ENCODE measurements at places on chromosomes 4 and X.

DNA sequence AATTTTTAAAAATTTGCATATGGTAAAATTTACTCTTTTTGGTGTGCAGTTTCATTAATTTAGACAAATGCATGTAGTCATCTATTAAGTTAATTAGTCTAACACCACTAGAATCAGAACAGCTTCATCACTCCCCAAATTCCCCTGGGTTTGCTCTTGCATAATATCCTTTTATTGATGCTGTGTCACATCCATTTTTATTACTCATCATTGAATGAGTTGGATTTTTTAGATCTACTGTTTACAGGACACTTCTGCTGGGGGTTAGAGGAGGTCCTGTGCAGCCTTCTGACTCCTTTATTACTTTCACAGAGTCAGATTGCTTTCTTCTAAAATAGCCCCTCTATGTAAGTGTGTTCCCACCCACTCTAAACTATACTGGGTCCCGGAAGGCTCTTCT is 65.9 kb downstream of the MTHFD2L start:
- no peak for DNase-seq

- no peak for DNase-seq
Observed at GRCh38 chr4:98448908-98449307, 187.7 kb downstream of the RAP1GDS1 start.

GRCh38 chrX:132676561-132677186 is 187.8 kb upstream of the MBNL3 start:
- no peak for DNase-seq

- no peak for DNase-seq
Observed at GRCh38 chr4:44494810-44495701, 46.4 kb upstream of the KCTD8 start.

DNA sequence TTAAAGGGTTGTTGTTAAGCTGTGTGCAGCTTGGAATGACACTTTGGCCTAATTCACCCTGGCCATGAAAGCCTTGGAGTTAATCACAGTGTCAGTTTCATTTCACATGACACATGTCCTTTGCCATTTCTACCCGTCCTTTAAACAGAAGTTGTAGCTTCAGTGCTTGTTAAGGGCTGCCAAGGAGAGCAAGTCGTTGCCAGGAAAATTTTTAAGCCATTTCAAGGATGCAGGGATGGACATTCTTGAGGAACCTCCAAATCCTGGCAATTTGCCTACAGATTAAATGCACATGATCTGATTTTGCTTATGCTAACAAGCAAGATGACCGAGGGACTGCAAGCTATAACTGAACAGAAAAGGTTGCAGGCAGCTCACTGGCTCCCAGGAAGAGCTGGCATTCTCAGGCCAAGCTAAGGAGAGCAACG is 40.5 kb downstream of the SETD7 start:
- no peak for DNase-seq

DNA sequence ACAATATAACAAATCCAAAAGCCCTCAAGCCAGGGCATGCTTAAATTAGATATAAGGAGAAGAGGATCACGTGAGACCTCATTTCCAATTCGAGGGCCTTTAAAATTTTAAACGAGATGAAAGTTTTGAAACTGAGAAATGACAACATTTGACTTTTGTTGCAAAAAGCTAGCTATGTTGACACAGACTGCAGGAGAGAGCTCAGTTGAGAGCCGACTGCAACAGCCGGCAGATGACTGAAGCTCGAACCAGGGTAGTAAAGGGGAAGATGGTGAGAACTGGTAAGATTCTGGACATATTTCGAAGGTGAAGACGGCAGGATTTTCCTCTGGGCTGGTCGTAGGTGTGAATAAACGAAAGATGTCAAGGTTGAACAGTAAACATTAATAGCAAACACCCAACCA is 773 bp downstream of the PRMT9 start:
- no peak for DNase-seq

DNA sequence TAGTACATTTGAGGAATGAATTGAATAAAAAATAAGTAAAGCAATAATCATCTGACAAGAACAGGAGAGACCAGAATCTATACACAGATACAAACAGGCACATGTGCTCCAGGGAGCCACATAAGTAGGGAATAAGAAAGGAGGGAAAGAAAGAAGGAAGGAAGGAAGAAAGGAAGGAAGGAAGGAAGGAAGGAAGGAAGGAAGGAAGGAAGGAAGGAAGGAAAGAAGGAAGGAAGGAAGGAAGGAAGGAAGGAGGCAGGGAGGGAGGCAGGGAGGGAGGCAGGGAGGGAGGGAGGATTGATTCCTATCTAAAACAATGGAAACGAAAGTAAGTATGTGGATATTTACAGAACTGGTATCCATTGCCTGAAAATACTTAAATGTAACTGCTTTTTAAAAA is 475.8 kb downstream of the NLGN4X start:
- DNase-seq, result no peak

- no peak for DNase-seq
Observed at GRCh38 chr4:168588916-168589531, 92.2 kb downstream of the PALLD start.

DNA sequence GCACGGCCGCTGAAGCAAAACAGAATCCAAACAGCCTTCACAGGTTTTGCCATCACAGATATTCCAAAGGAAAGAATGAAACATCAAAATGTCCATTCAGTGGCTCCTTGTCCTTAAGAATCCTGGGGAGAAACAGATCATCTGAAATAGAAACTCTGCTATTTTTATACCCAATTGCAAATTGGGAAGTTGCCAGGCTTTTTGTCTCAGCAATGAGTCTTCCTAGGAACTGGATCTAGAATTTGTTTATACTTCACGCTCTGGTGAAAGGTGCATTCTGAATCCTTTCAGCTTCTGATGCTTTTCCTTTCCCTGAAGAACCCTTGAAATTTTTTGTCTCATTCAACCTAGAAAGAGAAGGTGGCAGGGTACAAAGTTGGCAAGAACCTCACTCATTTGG is 218.9 kb downstream of the FBXW7 start:
- no peak for DNase-seq

DNA sequence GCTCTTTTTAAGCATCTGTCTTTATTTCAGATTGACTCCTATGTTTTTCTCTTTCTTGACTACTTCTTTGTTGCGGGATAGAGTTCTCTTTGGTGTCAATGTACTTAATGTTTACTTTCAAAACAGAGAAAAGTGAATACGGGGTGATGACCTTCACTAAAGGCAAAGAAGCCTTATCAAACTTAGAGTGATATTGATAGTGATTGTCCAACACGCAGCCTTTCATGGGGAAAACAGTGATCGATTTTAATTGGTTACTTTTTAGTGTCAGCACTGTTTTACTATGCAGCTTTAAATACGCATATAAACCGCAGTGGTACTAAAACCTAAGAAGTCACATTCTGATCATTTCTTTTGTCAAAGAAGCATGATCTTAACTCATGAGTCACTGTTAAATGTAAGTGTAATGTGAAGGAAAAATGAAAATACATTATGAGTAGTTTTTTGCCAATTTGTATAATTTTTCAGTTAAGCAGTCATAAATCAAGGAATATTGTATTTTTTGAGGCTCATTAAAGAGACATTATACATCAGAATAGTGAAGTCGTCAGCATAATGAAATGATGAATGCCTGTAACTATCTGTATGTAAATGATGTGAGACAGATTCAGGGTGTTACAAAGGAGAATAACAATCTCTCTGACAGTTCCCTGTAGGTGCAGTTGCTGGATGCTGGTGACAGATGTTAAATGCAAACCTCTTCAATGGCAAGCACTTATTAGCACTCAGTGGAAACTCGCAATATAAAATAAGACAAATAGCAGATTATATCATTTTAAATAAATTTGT is 2082.8 kb upstream of the TENM3 start:
- DNase-seq, result no peak

DNA sequence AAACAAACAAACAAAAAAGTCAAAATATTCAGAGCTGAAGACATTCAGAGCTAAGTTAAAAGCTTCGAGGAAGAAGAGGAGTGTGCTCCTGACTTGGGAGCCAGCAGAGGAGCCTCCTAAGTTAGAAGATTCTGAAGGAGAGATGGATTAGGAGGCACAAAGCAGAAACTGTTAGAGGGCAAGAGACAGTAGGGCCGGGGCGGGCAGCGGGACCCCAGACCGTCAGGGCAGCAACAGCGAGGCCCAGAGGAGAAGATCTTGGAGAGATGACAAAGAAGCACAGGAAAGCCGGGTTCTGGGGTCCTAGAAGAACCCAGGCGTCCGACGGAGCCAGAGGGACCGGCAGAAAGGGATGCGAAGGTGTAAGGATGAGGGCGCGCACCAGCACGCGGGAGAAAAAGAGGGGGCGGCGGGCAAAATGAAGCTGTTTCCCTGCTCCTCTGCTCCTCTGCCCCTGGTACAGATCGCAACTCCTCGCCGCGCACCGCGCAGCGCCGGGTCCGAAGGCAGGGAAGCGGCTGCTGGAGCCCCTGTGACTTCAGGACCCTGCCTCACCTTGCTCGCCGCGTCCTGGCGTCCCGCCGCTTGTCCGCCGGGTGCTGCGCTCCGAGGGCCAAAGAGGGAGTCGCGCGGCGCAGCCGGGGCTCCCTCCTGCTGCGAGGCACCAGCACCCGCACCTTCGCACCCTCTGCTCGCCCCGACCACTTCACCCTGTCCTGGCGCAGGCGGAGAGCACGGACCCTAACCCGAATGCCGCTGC is 477 bp downstream of the KLHL13 start:
- no peak for DNase-seq

DNA sequence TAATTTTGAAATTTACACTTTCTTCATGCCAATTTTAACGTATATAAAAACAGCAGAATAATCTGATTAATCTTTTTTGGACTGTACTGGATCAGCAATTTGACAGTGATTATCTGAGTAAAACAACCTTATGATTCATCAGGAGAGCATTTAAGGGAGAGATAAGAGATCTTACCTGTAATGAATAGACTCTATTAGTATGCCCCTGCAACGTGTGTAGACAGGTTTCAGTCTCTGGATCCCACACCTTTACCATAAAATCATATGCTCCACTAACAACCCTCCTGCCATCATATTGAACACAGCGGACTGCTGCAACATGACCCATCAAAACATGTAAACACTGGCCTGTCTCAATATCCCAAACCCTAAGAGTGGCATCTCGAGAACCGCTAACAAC is 210.1 kb downstream of the FBXW7 start:
- DNase-seq, result no peak

DNA sequence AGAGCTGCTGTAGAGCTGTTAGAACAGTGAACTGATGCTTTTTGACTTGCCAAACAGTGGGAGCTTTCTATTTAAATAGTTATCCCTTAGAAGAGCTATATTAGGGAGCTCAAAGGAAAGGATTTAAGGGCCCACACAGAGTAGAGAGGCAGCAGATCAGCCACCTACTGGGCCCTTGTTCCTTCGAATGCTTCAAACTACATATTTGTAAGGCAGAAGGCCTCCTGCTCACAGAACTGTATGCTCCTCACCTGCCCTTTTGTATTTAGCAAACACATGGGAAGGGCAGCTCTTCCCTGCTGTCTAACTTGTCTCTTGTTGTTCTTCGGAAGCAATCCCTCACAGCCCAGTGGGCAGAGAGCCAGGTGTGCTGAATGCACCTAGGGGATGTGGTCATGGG is 38.0 kb downstream of the IL1RAPL1 start:
- no peak for DNase-seq

- no peak for DNase-seq
Observed at GRCh38 chr4:7903791-7904516, 35.7 kb downstream of the AFAP1 start.

DNA sequence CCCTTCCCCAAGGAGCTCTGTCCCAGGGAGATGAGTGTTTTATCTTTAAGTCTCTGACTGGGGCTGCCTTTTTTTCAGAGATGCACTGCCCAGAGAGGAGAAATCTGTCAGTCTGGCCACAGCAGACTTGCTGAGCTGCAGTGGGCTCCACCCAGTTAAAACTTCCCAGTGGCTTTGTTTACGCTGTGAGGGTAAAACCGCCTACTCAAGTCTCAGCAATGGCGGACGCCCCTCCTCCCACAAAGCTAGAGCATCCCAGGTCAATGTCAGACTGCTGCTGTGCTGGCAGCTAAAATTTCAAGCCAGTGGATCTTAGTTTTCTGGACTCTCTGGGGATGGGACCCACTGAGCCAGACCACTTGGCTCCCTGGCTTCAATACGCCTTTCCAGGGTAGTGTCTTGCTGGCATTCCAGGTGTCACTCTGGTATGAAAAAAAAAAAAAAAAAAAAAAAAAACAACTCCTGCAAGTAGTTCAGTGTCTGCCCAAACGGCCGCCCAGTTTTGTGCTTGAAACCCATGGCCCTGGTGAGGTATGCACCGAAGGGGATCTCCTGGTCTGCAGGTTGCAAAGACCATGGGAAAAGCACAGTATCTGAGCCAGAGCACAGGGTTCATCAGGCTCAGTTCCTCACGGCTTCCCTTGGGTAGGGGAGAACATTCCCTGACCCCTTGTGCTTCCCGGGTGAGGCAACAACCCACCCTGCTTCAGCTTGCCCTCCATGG is 1616.1 kb upstream of the ADGRL3 start:
- DNase-seq, result no peak

GRCh38 chr4:110769578-110769977 is 146.7 kb upstream of the PITX2 start:
- no peak for DNase-seq

GRCh38 chrX:67665583-67665982 is 121.8 kb downstream of the AR start:
- DNase-seq, result no peak

- DNase-seq, result no peak
Observed at GRCh38 chr4:116449764-116450163, 635.6 kb downstream of the TRAM1L1 start.

- peak; percentile 42 for DNase-seq
Observed at GRCh38 chrX:31038575-31039326, 33.1 kb downstream of the FTHL17 start.

- no peak for DNase-seq
Observed at GRCh38 chrX:134622813-134623185, 35.5 kb downstream of the PLAC1 start.

- no peak for DNase-seq
Observed at GRCh38 chrX:129026202-129026601, 497.1 kb downstream of the SMARCA1 start.

GRCh38 chr4:105674011-105674410 is 34.5 kb downstream of the INTS12 start:
- DNase-seq, result no peak

- peak; percentile 21 for DNase-seq
Observed at GRCh38 chr4:73869130-73870055, at the start of gene CXCL1. TSS of gene CXCL1 (plus strand) at chr4:73869393. CDS start at chr4:73869471, 78 bp downstream.

- no peak for DNase-seq
Observed at GRCh38 chr4:186939226-186939625, 215.6 kb upstream of the FAT1 start.

- no peak for DNase-seq
Observed at GRCh38 chr4:82501154-82501442, 60.7 kb downstream of the TMEM150C start.

- no peak for DNase-seq
Observed at GRCh38 chrX:120468071-120468470, 1.0 kb downstream of the LAMP2 start.

DNA sequence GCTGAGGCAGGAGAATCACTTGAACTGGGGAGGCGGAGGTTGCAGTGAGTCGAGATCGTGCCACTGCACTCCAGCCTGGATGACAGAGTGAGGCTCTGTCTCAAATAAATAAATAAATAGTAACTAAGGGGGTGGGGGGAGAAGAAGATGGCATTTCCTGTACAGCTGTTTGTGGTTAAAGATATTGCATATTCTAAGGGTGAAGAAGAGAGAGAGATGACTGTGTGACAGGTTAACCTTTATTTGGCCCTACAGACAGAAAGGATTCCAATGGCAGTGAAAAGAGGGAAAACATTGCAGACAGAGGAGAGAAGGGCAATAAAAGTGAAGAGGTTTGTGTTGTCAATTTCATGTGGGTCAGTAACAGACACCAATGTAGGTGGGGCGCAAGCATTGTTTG is 9.4 kb downstream of the TASL start:
- no peak for DNase-seq

GRCh38 chrX:11210415-11210801 is 82.8 kb upstream of the AMELX start:
- no peak for DNase-seq

GRCh38 chrX:12867685-12868084 is 813 bp downstream of the TLR7 start:
- DNase-seq, result no peak
